Activated naive CD4-positive, alpha-beta T cell treated with Interleukin-2 at 50 U/mL for 16 hours (primary cell): ENCODE measurements at places on chromosomes 11 and 22.

DNA sequence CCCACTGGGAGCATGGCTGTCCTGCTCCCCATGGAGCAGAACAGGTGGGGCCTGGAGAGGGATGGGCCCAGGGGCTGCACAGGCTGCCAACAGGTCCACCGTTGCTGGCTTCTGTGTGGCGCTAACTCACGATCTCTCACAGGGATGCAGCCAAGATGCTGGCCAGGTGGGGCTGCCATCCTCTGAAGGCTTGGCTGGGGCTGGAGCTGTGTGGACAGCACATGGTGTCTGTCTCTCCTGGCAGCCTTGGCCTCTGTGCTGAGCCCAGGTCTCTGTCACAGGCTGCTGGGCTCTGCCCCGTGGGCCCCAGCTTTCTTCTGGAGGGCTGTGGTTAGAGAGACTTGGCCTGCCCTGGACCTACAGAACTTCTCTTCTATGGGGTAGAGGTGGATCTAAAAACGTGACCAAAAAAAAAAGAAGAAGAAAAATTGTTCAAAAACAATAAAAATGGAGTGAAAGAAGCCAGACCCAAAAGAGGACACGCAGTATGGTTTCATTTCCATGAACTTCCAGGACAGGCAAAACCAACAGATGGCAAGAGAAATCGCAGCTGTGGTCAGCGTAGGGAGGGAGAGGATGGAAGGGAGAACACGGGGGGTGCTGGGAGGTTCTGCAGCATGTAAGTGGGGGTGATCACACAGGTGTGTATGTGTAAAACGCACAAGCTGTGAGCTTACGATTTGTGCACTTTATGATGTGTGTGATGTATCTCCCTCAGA is 12.2 kb downstream of the PARVG start:
- DNase-seq, result no peak

DNA sequence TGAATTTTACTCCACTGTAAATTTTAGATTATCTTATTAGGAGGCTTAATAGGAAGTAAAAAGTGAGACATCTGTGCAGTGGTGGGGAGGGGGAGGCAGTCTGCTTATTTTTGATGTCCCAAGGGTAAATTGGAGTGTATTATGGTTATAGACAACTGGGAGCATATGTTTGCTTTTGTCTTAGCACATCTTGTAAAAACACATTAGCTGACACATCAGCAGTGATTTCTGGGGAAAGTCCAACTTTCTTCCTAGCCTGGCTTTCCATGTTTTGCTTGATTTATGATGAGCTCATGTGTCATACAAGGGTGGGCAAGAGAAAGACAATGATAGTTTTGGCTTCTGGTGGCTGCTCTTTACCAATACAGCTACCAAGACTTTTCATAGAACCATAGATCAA is 4.0 kb downstream of the ANO3 start:
- DNase-seq, result no peak

DNA sequence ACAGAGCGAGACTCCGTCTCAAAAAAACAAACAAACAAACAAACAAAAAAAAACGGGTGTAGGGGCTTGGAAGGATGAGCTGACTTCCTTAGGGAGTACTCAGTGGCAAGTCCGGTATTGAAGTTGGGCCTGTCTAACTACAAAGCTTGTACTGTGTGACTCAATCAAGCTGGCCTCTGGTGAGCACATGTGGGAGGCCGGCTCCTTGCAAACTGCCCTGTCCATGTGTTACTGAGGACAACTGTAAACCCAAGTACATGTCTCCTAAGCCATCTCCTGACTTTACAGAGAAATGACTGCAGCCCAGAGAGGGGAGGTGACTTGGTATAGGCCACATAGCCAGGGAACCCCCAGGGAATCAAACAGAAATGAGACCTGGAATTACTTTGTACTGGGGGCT is 11.6 kb downstream of the RIBC2 start:
- no peak for DNase-seq

DNA sequence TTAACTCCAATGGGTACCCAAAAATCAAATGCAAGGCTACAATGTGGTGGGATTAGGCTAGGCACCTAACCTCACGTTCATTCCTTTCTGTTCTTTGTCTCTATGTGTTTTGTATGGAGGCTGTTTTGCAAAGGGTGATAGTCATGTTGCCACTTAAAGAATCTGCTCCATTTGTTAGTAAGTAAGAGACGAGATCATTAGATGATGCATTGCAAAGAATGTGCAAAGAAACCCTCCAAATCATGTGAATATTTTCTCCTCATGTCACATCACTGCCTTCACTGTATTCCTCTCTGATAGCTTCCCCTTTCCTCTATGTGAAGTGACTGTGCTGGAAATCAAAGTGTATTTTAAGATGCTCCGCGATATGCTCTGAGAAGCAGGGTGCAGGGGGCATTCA is 11.9 kb downstream of the SYT13 start:
- no peak for DNase-seq

DNA sequence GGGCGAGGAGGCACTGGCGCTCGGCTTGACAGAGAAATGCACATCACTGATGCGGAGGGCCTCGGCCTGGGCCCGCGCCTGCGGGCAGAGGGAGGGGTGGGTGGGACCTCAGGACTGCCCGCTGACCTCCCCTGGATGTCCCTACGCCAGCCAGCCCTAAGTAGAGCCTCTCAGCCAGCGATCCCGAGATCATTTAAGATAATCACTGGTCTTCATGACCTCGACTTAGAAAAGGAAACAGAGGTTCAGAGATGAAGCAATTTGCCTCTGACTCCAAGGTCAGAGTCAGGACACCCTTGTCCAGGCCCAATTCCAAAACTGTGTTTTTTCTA is 4.9 kb downstream of the CBX6 start:
- DNase-seq, result no peak

DNA sequence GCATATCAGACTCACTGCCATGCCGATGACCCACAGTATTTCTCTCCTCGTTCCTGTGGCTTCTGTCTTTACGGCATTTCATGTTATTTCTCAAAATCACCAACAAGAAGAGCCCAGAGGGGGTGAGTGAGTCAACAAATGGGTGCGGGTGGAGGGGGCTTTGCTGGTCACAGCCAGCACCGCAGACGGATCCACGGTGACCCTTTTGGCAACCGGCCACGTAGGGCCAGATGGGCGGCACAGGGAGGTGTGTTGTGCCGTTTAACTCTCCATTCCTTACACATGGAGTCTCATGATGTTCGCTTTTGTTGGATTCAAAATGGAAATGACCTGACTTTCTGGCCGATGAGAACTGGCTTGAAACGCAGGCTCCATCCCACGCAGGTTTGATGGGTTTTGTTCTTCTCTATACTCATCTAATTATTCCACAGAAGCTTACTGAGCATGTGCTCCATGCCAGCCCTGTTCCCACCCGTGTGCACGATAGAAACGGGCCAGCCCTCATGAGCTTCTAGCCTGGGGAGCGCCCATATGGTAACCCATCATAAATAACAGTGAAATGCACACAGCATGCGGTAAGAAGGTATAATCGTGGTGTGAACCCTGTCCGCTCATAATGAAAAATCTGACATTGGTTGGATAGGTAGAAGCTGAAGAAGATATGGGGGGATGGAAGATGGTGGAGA is 319.9 kb downstream of the BRD1 start:
- no peak for DNase-seq

DNA sequence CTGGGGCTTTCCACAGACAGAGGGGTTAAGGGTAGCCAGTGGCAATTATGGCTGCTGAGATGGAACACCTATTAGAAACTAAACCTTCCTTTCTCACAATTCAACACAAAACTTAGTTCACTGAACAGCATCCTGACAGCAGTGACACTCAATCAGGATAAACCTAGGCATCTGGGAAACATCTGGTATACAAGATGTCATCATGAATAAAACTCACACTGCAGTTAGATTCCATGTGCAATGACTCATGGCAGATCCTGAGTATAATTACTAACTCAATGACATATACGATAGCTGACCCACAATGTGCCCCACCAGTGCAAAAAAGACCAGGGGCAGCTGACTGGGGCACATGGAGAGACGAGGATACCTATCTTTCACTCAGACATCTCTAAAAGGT is 17.7 kb downstream of the RBFOX2 start:
- no peak for DNase-seq

- no peak for DNase-seq
These were observed 14.7 kb upstream of the MAPK1 start for GRCh38 chr22:21881841-21882753.

DNA sequence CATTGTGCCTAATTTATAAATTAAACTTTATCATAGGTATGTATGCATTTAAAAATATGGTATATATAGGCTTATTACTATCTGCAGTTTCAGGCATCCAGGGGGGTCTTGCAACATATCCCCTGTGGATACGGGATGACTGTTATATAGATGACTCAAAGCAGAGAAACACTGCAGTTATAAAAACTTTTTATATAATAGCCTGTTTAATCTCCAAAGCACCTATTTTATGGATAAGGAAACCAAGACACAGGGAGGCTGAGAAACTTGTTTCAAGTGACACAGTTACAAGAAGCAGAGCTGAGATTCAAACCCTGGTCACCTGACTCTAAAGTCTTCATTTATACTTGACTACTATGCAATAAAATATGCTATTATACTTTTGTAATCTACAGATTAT is 897.7 kb downstream of the KCNA4 start:
- no peak for DNase-seq
